ENCODE measurements at places on chromosomes 13 and 19.

- no peak for DNase-seq
Measured at GRCh38 chr13:93466502-93467036, 240.0 kb downstream of the GPC6 start.

- DNase-seq = no peak
Measured at GRCh38 chr13:91356919-91357612, 9.6 kb downstream of the MIR17HG start.

DNA sequence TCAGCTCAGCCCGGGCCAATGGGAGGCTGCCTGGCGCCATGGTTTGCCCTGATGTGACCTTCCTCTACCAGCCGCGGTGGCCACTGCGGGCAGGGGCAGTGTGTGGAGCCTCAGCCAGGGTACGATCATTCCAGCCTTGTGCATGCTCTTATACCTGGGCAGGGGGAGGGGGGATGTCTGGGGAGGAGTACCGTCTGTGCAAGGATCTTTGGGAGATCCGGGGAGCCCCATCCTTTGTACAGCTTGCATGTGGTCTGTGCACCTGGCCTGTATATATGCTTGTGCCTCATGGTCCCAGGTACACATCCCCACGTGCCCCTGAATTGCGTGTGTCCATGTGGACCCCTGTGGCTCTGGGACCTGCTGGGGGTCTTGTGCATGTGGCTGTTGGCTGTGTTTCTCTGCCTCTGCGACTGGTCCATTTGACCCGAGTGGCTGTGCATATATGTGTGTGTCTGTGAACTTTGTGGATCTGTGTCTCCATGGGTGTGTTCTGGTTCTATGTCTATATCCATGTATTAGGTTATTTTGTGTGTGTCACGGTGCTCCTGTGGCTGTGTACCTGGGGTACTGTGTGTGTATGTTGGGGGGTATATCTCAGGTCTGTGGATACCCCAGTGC is 12.8 kb upstream of the NANOS3 start:
- DNase-seq = no peak

DNA sequence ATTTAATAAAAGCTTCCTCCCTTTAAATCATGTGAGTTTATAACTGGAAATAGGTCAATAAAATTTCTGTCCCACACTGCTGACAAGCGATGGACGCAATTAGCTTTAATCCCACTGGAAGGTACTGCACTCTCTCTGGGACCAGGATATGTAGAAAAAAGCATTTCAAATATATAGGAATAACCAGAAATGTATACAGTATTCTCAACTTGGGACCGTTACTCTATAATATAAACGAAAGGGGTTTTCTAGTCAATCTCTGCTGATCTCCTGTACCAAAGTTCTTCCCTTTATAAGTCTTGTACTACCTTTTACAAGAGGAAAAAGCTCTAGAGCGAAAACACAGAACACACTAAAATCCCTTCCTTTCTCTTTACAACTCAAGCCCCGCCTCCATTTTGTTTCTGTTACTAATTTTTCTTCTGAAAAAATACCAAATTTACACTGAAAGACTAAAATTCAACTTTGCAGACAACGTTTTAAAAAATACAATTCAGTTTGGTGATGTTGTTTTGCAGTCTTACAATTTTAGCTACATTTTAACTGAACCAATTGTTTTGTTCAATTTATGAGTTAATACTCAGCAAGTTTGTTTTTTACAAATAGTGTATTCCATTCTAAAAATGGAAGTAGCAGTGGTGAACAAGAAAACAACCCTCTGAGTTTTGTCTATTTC is 1.7 kb upstream of the USPL1 start:
- peak; percentile 55 for DNase-seq

GRCh38 chr13:31242916-31243315 is 43.1 kb downstream of the B3GLCT start:
- DNase-seq = no peak

DNA sequence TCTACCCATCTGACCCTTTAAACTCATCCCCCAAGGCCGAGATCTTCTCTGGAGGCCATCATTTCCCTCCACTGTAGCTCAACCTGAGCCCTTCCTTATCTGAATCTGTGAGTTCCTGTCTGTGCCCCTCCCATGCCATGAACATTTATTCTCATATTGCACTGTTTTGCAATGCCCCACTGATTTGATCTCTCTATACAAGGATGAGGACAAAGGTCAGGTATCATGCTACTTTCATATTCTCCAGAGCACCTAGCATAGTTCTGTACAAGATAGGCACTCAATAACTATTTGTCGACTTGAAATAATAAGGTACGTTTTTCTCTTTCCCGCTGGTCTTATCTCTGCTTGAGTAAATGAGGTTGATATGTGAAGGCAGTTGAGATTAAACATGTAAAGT is 135.5 kb downstream of the KLF5 start:
- no peak for DNase-seq

GRCh38 chr19:35868823-35869326 is 501 bp downstream of the APLP1 start:
- no peak for DNase-seq

DNA sequence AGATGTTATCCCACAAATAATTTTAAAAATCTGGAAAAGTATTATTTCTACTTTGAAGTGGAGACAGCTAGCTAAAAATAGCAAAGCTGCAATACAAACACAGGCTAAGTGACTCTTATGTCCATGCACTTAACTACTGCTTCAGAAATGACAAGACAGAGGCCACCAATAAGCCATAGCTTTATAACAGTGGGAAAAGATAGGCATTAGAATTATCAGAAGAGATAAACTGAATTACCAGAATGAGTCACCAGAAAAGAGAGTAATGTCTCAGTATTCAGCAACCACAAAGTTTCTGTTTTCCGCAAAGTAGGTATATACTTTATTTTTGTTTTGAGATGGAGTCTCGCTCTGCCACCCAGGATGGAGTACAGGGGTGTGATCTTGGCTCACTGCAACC is 17.1 kb downstream of the CLN5 start:
- DNase-seq = no peak

DNA sequence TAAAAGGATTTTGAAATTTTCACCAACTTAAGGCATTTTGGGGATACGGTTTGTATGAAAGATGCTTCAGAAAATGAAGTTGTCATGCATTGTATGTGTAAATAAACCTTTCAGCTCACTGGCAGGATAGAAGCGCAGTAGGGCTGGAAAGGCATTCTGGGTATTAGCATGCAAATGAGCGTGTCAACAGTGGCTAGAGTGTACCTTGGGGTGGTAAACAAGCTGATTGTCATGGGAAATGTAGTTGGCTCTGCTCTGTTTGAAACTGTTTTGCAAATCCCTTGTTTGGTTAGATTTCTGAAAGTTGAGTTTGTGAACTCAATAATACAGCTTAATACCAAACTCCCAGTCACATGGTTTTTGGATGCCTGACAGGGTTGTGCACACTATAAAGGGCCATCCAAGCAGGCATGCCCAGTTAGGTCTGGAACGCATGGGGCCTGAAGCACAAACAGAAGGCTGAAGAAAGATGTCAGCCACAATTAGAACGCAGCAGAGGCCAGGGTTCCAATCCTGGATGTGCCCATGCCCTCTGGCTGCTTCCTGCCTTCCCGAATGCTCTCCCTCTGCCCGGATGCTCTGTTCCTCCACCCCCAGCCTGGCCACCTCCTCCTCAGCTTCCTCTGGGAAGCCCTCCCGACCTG is 14.6 kb downstream of the GSX1 start:
- no peak for DNase-seq

DNA sequence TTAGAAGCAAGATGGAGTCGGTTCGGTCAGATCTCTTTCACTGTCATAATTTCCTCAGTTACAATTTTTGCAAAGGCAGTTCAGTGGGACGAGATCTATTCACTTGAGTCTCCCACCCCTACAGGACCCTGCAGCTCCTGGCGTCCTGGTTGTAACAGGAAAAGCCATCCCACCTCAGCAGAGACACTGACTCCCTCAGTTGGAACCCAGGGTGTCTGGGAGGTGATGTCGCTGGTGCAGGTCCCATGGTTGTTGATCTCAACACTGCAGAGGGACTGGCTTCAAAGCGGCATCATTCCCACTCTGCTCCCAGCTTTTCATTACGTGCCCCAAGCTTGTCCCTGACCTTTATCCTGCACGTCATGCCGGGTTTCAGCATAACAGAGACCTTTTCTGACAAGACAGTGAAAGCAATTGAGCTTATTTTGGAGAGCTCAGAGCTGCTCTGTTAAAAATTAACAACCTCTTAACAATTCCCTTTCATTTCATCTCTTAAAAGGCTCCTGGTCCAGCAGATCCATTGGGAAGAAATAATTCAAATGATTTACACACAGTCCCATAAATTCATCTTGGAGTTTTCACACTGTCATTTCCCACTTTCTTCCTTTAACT is 17.6 kb upstream of the COG3 start:
- DNase-seq = no peak

DNA sequence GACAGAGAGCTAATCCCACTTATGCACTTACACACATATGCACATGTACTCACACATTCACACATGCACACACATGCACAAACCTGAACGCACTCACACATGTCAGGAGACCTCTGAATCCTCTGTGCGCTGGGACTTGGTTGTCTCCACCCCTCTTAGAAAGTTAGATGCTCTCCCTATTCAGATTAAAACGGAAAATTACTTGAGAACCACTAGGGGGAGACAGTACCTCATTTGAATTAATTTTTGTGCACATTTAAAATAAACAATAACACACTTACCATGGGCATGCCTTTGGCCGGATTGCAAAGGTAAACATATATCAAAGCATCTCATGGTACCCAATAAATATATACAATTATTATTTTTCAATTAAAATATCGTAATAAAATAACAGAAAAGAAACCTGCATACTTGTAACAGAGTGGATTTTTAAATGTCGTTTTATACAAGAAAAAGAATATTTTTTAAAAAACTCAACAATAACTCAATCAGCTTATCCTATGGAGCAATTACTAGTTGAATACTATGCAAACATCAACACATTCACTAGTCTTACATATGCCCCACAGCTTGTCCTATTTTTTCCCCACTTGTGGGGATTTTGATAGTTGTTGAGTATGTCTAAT is 9.5 kb upstream of the LILRB4 start:
- peak; percentile 16 for DNase-seq

DNA sequence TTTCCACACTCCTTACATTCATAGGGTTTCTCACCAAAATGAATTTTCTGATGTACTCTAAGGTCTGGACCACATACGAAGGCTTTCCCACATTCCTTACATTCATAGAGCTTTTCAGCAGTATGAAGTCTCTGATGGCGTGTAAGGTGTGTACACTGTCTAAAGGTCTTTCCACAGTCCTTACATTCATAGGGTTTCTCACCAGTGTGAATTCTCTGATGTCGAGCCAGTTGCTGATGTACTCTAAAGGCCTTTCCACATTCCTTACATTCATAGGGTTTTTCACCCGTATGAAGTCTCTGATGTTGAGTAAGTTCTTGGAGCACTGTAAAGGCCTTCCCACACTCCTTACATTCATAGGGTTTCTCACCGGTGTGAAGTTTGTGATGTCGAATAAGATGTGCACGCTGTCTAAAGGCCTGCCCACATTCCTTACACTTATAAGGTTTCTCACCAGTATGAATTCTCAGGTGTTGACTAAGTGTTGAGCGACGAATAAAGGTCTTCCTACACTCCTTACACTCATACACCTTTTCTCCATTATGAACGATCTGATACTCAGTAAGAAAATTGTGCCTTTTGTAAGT is 38.1 kb downstream of the ZFP14 start:
- no peak for DNase-seq

- DNase-seq = no peak
Measured at GRCh38 chr13:88376760-88377388, 705.7 kb downstream of the SLITRK5 start.

DNA sequence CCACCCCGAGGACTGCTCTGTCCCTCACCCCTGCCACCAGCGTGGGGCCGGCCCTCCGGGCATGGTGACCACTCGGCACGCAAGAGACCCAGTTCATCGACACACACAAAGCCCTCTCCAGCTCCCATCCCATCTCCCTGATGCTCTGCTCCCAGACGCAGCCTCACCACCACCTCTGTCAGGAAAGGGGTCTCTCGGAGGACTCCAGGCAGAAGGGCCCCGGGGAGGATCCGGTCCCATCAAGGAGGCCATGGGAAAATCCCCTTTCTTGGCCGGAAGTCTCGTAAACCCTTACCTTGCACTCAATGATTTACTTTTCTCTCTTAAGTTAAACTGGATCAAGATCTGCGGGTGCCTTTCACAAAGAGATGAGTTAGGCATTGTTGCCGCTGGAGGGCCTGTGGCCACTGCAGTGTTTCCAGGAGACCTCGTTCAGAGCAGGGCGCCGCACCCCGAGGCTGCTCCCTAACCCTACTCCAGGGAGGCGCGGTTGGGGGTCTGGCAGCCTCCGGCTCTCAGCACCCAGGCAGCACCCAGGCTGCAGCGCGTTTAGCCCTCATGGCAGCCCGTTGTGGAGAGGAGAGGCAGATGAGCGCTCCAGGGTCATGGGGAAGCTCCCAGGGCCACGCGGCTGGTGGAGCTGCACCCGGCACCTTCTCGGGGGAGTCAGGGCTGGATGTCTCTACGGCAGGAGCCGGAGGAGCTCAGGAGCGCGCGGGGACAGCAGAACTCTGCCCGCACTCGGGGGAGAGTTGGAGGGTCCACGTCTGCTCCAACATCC is 31.0 kb downstream of the C2CD4C start:
- DNase-seq = no peak

- peak; percentile 60 for DNase-seq
Measured at GRCh38 chr19:8569066-8569771, 8.0 kb downstream of the MYO1F start.

DNA sequence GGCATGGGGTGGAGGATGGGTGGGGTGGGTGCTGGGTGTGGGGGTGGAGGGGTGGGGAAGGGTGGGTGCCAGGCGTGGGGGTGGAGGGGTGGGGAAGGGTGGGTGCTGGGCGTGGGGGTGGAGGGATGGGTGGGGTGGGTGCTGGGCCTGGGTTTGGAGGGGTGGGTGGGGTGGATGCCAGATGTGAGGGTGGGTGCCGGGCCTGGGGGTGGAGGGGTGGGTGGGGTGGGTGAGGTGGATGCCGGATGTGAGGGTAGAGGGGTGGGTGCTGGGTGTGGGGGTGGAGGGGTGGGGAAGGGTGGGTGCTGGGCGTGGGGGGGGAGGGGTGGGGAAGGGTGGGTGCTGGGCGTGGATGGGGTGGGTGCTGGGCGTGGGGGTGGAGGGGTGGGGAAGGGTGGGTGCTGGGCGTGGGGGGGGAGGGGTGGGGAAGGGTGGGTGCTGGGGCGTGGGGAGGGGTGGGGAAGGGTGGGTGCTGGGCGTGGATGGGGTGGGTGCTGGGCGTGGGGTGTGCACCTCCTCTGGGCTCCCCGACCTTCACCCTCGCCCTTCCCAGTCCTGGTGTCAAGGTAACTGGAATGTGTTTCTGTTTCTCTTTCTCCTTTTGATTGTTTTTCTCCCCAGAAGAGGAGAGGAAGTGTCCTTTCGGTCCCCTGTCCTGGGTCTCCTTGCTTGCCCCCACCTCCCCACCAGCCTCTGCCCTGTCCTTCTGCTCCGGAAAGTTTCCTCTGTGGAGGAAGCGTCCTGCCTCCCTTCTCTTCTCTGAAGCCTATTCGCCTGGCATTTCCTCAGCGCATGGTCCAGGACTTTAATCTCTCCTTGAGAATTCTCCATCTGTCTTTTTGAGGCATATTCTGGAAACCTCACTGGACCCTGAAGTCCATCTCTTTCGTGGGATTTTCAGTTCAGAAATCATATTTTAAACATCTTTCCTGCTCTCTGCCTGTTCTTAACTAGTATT is 22.9 kb upstream of the CFAP97D2 start:
- DNase-seq = no peak

GRCh38 chr19:10706990-10707389 is 5.8 kb downstream of the QTRT1 start:
- no peak for DNase-seq

GRCh38 chr13:31369213-31369612 is 169.4 kb downstream of the B3GLCT start:
- no peak for DNase-seq

GRCh38 chr19:13042443-13043130 is 47.3 kb downstream of the NFIX start:
- no peak for DNase-seq
